ENCODE measurements at places on chromosomes 7 and 10. TPM values are rescaled to one million over a fixed set of nuclear protein-coding genes. Genes with fewer than 3 reads are reported as not detected.

The FOXL3 gene
- total RNA-seq = not detected

The SHOC2 gene
- 13.2 TPM for total RNA-seq

The PHYHIPL gene
- not detected for total RNA-seq

The MSMB gene
- total RNA-seq = not detected

The ODAD2 gene
- total RNA-seq = 0.23 TPM

The FGFR2 gene
- total RNA-seq = 14.7 TPM

The ADIRF gene
- total RNA-seq = 23.8 TPM

The VWA2 gene
- 2.7 TPM for total RNA-seq

The C10orf53 gene
- not detected for total RNA-seq

The BRAF gene
- total RNA-seq = 13.9 TPM

Measured in hair follicular keratinocyte (primary cell).